ENCODE measurements at places on chromosomes 5 and 9.

- DNase-seq = no peak
Measured at GRCh38 chr9:79383096-79383495, 188.7 kb upstream of the TLE4 start.

GRCh38 chr9:99820685-99821395, 845 bp upstream of the NR4A3 start:
- DNase-seq = peak; percentile 61

DNA sequence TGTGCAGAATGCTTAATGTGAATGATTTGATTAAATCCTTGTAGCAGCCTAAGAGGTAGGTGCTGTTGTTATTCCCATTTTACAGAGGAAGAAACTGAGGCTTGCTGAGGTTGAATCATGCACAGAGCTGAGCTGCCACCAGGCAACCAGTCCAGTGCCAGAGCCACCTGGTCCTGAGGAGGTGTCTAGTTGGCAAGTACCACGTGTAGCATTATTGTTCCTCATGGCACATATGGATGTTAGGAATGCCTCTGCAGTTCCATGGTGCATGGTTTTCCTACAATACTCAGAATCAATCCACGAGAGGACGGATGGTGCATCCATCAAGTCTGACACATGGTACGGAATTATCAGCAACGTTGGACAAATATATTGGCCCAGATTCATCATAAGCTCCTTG, 8.9 kb downstream of the UBE2QL1 start:
- no peak for DNase-seq

GRCh38 chr5:153974131-153974812, 64.4 kb downstream of the FAM114A2 start:
- DNase-seq = no peak

GRCh38 chr9:83007521-83008300, 55.2 kb downstream of the RASEF start:
- no peak for DNase-seq

GRCh38 chr5:179792612-179793467, 946 bp upstream of the LTC4S start:
- no peak for DNase-seq
